GM23248 (cell line): ENCODE measurements at places on chromosomes 4 and X. TPM values are rescaled to one million over a fixed set of nuclear protein-coding genes. Genes with fewer than 3 reads are reported as not detected.

- H3K36me3 ChIP-seq, result no peaks in the 10 kb centered on the region
- no peaks in the 10 kb centered on the region for H3K4me1 ChIP-seq
- H3K27me3 ChIP-seq, result no peaks in the 10 kb centered on the region
- no peak overlapping the region for H3K27ac ChIP-seq
- no peak overlapping the region for H3K4me3 ChIP-seq
These were observed 175.0 kb downstream of the TENM3 start for GRCh38 chr4:182418054-182418734.

DNA sequence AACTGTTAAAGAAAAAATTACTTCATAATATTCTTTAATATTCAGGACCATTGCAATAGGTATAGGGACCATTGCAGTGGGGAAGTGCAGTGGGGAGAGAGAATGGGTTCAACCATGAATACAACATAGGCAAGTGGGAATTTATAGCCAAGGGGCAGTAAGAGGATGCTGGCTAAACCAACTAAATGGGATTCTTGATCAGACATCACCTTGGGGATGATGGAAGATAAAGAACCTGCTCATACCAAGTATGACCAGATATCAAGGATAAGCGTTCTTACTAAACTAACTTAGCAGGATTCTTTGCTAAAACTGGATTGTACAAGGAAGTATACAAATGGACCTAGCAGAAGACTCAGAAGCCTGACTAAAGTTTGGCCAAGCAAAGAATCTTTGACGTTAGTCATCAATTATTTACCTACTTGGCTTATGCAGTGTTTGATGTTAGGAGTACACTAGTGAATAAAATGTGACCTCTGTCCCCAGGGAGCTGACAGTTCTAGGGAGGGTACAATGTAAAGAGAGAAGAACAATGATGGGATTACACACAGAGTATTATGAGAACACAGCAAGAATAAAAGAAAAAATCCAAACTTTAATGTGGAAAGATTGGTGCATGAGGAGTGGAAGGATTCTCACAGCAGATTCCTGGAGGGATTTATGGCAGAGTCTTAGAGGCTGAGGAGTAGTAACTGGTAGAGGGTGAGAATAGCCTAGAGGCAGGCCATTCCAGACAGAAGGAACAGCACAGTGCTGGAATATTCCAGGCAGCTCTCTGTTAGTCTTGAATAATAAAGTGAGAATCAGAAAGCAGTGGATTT, 54.7 kb upstream of the MYOZ2 start:
- H3K27ac ChIP-seq, result no peak overlapping the region
- H3K4me1 ChIP-seq, result peaks cover 8% of the 10 kb centered on the region
- no peaks in the 10 kb centered on the region for H3K27me3 ChIP-seq
- no peak overlapping the region for H3K4me3 ChIP-seq

DNA sequence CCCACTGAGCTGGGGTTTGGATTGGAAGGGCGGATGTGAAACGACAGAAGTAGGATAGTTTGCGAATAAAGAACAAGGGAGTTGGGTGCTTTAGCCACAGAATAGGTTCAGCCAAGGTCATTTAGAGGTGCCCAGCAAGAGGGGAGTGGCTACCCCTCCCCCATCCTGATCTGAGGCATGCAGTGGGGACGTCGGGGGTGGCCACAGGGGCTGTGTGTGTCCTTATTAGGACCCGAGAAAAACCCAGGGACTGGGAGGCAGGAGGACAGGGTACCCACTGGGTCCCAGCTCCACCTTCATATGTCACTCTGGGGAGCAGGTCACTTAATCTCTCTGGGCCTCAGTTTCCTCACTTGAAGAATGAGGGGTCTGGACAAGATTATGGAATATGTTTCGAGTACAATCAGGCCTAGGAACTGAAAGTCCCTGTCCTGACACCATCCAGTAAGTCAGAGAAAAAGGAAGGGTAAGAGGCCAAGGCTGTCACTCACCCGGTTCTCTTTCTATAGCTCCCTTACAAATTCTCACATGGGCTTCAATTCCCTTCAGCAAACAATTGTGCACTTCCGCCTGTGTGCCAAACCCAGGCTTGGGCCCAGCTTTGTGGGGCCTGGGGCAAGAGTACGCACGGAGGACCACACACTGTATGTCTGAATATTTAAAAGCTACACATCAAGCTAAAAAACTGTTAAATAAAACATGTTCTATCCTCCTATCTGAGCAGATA, 4.2 kb upstream of the NYX start:
- H3K4me3 ChIP-seq, result peak overlapping the region; percentile 62
- DNase-seq, result no peak
- no peaks in the 10 kb centered on the region for H3K27me3 ChIP-seq
- H3K36me3 ChIP-seq, result no peaks in the 10 kb centered on the region
- no peaks in the 10 kb centered on the region for H3K4me1 ChIP-seq
- no peak overlapping the region; the same call in 1 of the 2 replicates for H3K27ac ChIP-seq

- H3K27ac ChIP-seq, result no peak overlapping the region
- H3K27me3 ChIP-seq, result no peaks in the 10 kb centered on the region
- H3K4me1 ChIP-seq, result no peaks in the 10 kb centered on the region
These were observed 158.4 kb downstream of the INPP4B start for GRCh38 chr4:142687547-142688275.

- DNase-seq, result no peak
- no peaks in the 10 kb centered on the region for H3K27me3 ChIP-seq
- H3K4me3 ChIP-seq, result no peak overlapping the region
These were observed 587.2 kb downstream of the EPHA5 start for GRCh38 chr4:65083076-65083475.

DNA sequence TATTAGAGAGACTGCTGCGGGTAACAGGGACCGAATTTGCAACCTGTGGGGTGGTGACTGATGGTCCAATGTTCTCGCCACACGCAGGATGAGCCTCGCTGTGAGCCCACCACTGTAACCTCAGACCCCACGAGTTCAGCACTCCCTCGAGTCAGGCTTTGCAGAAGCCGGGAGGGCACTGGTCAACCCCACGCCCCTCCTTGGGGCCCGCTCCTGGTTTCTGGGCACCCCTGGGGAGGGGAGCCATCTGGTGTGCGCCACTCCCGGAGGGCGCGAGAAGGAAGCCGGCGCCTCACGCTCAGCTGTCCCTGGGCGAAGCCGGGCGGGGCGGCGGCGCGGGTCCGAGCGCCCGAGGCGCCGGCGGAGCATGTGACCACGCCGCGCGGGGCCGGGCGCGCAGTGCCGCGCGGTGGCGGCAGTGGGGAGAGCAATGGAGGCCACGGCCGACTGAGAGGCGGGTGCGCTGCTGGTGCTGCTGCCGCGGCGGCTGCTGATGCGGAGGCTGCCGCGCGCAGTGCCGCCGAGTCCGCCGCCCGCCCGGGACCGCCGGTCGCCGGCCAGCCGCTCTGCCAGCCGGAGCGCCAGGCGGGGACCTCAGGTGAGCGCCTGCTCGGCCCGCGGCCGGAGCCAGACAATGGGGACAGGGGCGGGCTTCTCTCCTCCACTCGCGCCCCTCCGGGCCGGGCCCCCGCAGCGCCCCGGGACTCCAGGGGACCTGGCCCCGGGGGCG, 100.1 kb downstream of the CEP135 start:
- H3K27ac ChIP-seq, result no peak overlapping the region
- peaks cover 58% of the 10 kb centered on the region for H3K27me3 ChIP-seq
- peak; percentile 67 for DNase-seq
- peak overlapping the region; percentile 68 for H3K4me3 ChIP-seq
- no peaks in the 10 kb centered on the region for H3K36me3 ChIP-seq

Gene SPANXA1
- total RNA-seq, result not detected in 2 replicates

DNA sequence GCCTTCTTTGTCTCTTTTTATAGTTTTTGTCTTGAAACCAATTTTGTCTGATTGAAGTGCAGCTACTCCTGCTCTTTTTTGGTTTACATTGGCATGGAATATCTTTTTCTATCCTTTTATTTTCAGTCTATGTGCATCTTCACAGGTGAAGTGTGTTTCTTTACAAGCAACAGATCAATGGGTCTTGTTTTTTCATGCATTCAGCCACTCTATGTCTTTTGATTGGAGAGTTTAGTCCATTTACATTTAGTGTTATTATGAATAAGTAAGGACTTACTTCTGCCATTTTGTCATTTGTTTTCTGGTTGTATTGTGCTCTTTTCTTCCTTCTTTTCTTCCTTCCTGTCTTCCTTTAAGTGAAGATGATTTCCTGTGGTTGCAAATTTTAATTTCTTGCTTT, 224.4 kb downstream of the SLC39A8 start:
- no peaks in the 10 kb centered on the region for H3K27me3 ChIP-seq
- no peak for DNase-seq
- no peak overlapping the region for H3K27ac ChIP-seq
- H3K36me3 ChIP-seq, result no peaks in the 10 kb centered on the region

GRCh38 chr4:139913995-139914598, 239.9 kb downstream of the MAML3 start:
- no peaks in the 10 kb centered on the region for H3K36me3 ChIP-seq
- DNase-seq, result peak; percentile 69
- H3K27me3 ChIP-seq, result no peaks in the 10 kb centered on the region
- H3K27ac ChIP-seq, result peak overlapping the region; percentile 36
- peaks cover 39% of the 10 kb centered on the region for H3K4me1 ChIP-seq

DNA sequence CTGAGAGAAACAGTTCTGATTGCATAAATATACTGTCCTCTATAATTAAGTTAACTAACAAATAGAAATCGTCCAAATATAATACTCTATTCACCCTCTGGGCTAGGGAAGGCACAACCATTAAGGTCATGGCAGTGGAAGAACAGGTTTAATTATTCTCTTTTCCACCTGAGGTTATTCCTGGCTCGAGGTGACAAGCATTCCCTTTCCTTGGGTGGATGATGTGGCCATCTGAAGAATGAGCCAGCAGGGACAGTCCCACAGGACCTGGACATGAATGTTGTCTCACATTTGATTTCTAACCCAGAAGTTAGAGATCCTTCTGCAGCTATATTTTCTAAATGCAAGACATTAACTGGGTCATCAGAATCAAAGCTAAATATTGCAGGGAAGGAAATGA, 5.5 kb downstream of the IBSP start:
- H3K4me1 ChIP-seq, result peaks cover 28% of the 10 kb centered on the region
- DNase-seq, result no peak
- H3K4me3 ChIP-seq, result no peak overlapping the region
- no peaks in the 10 kb centered on the region for H3K27me3 ChIP-seq
- H3K27ac ChIP-seq, result no peak overlapping the region
- no peaks in the 10 kb centered on the region for H3K36me3 ChIP-seq

GRCh38 chr4:74920704-74921103, 12.2 kb upstream of the PARM1 start:
- no peaks in the 10 kb centered on the region for H3K4me1 ChIP-seq
- H3K27me3 ChIP-seq, result peaks cover 4% of the 10 kb centered on the region; the same call in 1 of the 2 replicates
- no peak for DNase-seq
- H3K4me3 ChIP-seq, result no peak overlapping the region

Gene TREX2
- total RNA-seq, result 0.76 and 6.2 TPM in 2 replicates

Gene CACNA1F
- not detected in 2 replicates for total RNA-seq

DNA sequence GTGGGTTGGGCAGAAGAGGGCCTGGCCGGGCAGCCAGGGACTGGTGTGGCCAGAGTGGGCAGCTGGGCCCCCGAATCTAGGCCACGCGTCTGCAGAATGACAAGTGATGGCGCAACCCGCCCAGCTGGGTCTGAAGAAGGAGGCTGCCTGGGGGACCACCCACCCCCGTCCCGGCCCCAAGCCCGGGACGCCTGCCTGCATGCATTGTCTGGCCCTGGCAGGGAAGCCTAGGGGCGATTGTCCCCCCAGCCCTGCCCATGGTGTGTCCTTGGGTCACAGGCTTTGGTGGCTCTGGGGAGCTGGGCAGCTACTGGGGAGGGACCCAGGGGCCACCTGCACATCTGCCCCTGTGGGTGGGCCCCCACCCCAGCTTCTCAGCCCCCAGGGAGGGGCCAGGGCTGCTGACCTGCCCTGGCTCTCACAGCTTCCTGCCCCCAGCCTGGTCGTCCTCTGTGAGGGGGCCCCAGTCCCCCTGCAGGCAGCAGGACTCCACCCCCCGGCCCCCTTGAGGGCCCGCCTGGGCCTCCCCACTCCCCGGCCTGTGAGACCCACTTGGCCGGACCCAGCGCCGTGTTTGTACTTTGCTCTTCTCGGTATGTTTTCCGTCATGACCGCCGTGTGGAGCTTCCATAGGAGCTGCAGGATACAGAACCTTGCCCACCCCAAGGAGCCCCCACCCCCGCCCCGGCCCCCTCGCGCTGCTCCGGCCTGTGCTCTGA, 4.9 kb downstream of the FGFR3 start:
- H3K27me3 ChIP-seq, result peaks cover 14% of the 10 kb centered on the region; the same call in 1 of the 2 replicates
- no peaks in the 10 kb centered on the region for H3K4me1 ChIP-seq
- DNase-seq, result no peak
- no peak overlapping the region for H3K27ac ChIP-seq

Gene TMSB15B
- 0.63 and 1.4 TPM in 2 replicates for total RNA-seq

GRCh38 chrX:107775734-107776511, at the start of gene TSC22D3:
Gene TSC22D3, minus strand, starts transcription at chrX:107775787. Its CDS starts 368 bp downstream, at chrX:107775419.
- no peaks in the 10 kb centered on the region for H3K36me3 ChIP-seq
- no peak within 1 kb of the TSS for H3K27ac ChIP-seq
- H3K27me3 ChIP-seq, result no peaks in the 10 kb centered on the region
- DNase-seq, result peak; percentile 82
- H3K4me3 ChIP-seq, result peak within 1 kb of the TSS; percentile 74

Gene AMTN
- total RNA-seq, result not detected in 2 replicates

DNA sequence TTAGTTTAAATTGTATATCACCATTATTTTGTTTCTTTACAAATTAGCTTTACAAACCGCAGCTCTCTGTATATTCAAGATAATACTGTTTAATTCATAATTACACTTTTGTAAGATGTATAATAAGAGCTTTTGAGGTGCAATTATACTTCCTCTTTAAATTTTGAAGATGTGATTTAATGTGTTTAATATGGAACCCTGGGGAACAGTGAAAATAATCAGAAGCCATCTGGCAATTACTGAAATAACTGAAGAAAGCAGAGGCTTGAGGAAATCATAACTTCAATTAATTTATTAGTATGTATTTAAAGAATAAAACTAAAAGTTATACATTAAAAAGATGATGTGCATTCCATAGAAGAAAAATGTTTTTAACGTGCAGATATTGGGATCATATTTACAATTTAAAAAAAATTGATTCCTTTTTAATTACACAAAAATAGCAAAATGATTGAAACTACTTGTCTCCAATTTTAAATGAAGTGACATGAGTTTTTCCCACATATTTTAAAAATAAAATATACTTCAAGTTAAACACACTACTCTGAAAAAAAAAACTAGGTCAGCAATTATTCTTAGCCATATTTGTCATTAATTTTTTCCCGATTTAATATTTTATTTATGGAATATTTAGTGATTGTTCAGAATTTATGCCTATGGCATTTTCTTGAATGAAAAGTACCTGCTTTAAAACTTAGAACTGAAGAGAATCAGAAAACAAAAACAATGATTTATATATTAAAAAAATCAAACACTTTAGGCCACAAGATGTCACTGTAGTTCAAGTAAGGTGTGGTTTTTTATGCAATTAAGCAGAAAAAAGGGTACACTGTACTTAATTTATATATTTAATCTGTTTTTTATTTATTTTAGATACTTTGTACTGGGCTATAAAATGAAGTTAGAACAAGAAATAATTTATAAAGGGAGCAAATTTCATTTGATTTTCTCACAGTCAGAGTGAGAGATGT, 942.7 kb upstream of the NDST4 start:
- no peaks in the 10 kb centered on the region for H3K36me3 ChIP-seq
- H3K27me3 ChIP-seq, result no peaks in the 10 kb centered on the region
- H3K27ac ChIP-seq, result no peak overlapping the region
- no peaks in the 10 kb centered on the region for H3K4me1 ChIP-seq
- H3K4me3 ChIP-seq, result no peak overlapping the region
- DNase-seq, result peak; percentile 34

Gene HSFX2
- total RNA-seq, result 0.43 TPM in 1 of 2 replicates, not detected in the other

Gene MEPE
- total RNA-seq, result not detected in 2 replicates
